Progenitor cell of endocrine pancreas (in vitro differentiated cells): ENCODE measurements at places on chromosomes 2 and 18.

DNA sequence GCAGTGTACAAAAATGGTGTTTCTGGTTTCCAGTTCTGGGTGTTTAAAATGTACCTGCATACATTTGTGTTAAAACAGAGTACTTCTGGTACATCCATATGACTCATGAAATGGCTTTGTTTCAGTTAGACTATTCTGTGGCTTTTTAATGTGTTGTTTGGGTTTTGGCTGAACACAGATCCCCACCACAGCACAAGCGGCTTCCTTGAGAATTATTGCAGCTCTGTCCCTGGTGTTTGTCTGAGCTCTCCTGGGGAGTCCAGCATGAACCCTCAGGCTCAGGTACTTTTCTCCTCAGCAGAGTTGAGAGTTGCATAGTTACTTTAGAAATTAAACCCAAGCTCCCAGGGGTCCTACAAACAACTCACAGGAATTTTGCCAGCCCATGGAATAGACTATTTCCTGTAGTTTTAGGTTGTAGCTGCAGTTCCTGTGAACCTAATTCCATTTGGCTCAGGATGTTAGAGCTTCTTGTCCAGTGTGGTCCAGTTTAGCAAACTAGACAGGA, 64.8 kb upstream of the EML6 start:
- no peak for DNase-seq

DNA sequence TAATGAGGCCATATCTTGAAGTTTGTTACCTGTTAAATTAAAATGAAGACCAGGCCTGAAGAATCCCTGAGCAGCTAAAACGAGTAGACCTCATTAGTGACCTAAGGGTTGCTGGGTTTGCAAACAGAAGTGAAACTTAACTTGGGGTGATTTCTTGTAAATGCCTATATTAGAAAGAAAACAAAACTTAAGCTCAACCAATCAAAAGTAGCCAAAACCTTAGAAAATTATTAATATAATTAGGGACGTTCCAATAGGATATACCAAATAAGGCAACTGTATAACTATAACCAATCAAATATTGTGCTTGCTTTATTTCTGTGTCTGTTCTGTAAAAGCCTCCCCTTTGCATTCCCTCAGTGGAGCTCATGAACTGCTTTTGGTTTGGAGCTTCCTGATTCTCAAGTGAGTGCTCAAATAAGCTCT, 137.9 kb upstream of the VRK2 start:
- DNase-seq, result no peak

DNA sequence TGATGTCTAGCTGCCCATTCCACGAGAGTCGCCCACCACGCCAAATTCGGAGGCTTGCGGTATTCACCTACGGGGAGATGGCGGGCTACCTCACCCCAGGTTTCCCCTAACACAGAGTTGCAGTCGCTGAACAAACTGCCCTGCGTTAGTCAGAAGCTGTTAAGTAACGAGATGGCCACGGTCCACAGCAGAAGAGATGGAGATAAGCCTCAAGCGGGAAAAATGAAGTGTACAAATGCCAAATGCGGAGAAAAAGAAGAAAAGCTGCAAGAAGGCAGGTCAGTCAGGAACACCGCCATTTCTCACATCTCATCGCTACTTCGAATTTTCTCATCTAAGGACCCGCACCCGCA, 425 bp downstream of the ASB3 start:
- DNase-seq, result no peak

- no peak for DNase-seq
Observed at GRCh38 chr18:74652392-74652988, 54.8 kb downstream of the ZNF407 start.

DNA sequence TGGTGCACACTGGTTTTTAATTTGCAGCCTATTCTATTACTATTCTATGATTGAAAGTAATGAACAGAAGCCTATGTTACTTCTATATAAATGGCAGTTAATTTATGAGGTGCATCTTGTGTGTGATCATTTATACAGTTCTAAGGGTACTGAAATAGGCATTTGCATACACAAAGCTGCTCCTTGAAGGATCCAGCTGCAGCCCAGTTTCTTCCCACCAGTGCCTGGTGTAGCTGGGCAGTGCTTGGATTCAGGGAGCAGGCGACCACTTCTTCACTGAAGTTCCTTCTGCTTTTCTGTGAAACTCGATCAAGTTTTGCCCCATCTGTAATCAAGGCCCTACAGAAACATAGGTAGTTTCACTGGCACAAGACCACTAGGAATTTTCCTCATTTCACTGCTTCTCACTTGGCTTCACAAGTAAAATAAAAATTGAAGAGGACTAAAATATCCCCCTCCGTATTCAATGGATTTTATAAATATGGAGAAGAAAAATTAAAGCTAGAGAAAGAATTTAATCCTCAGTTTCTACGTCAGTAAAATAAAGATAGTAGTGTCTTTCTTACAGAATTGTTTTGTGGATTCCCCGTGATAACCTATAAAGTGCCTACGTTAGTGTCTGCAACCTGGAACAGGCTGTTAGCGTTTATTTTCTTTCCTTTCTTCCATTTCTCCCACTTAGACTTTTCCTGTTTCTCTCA, 1.7 kb upstream of the LPIN2 start:
- DNase-seq, result no peak

GRCh38 chr2:85248773-85249509, 78.8 kb downstream of the TGOLN2 start:
- DNase-seq, result no peak
